ENCODE measurements at places on chromosomes 11 and 22. TPM values are rescaled to one million over a fixed set of nuclear protein-coding genes. Genes with fewer than 3 reads are reported as not detected.

The SDHAF2 gene
- total RNA-seq: 28.7 TPM

The MICAL3 gene
- 20.3 TPM for total RNA-seq

The CALCA gene
- total RNA-seq: not detected

The GAL gene
- total RNA-seq: 0.13 TPM

The OR5P2 gene
- not detected for total RNA-seq

The ZNF408 gene
- total RNA-seq: 6.5 TPM

The RASSF10 gene
- not detected for total RNA-seq

The TMEM191B gene
- 0.91 TPM for total RNA-seq

All from smooth muscle cell of the pulmonary artery (primary cell).